Right kidney (tissue), 9 donors: ENCODE measurements at places on chromosomes 3 and 15.
A peak's percentile ranks its signal among the peaks of the same experiment; 100 is the strongest.

DNA sequence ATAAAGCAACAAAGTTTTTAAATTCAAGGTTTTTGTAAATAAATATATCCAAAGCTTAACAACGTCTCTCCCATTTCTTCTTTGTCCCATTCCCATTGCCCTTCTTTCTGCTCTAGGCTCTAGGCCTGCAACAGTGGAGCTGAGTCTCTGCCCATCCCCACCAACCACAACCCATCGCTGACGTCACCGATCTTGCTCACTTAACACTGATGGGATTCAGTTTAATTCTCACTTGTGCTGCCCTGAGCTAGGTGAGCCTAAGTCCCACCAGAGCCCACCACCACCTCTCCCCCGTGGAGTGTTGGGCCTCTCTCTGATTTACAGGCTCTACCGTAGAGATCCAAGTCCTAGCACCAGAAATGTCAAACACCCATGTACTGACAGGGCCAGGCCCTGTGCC, 61.3 kb upstream of the RAB6B start:
- DNase-seq: no peak

DNA sequence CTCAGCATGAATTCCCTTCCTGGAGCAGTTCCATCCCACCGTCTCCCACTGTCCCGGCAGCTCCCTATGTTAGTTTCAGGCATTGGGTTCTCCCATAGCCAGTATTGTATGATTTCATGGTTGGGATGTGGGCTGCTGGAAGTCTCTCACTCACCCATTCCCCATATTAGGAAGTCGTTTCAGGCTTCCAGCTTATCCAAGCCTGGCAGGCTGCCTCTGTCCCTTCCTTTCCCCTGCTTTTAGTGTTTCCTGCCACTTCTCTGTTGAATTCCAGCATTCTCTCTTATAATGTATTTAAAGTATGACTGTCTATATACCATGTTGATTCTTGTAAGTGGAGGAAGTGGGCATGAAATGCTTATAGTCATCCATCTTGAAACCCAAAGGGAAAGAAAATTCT, 309.7 kb upstream of the RBMS3 start:
- DNase-seq: no peak

DNA sequence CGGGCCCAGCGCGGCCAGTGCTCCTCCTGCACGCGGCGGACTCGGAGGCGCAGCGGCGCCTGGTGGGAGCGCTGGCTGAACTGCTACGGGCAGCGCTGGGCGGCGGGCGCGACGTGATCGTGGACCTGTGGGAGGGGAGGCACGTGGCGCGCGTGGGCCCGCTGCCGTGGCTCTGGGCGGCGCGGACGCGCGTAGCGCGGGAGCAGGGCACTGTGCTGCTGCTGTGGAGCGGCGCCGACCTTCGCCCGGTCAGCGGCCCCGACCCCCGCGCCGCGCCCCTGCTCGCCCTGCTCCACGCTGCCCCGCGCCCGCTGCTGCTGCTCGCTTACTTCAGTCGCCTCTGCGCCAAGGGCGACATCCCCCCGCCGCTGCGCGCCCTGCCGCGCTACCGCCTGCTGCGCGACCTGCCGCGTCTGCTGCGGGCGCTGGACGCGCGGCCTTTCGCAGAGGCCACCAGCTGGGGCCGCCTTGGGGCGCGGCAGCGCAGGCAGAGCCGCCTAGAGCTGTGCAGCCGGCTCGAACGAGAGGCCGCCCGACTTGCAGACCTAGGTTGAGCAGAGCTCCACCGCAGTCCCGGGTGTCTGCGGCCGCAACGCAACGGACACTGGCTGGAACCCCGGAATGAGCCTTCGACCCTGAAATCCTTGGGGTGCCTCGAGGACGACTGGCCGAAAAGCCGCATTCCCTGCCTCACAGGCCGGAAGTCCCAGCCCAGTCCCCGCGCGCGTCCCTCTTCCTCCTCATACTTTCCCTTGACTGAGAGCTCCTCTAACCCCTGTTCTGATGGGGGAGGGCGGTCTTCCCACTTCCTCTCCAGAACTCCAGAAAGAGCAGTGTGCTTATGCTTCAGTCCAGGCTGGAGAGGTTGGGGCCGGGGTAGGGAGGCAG, 1.4 kb upstream of the IL17RC start:
- DNase-seq: peak; percentile 88

- DNase-seq: no peak
Measured at GRCh38 chr3:190585805-190586630, 72.1 kb downstream of the IL1RAP start.

- DNase-seq: no peak
Measured at GRCh38 chr3:102084704-102085103, 235.4 kb downstream of the NFKBIZ start.

GRCh38 chr3:12317914-12318313, 29.0 kb downstream of the PPARG start:
- no peak for DNase-seq

DNA sequence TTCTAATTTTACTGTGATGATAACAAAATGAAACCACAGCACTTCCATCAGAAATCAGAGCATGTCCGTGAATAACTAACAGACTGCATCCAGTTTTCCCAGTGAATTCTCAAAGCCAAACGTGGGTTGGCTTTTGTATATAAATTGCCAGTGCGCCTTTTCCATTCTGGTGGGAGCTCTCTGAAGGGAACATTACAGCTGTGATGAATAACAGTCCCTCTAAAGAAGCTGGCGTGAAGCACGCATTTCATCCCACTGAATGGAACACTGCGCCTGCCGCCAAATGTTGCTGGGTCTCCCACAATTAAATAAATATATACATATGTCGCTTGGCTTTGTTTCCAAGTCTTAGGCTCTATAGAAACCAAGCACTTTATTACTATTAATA, 113.0 kb upstream of the PFN2 start:
- no peak for DNase-seq

GRCh38 chr15:75718328-75718727, 5.7 kb upstream of the CSPG4 start:
- no peak for DNase-seq

DNA sequence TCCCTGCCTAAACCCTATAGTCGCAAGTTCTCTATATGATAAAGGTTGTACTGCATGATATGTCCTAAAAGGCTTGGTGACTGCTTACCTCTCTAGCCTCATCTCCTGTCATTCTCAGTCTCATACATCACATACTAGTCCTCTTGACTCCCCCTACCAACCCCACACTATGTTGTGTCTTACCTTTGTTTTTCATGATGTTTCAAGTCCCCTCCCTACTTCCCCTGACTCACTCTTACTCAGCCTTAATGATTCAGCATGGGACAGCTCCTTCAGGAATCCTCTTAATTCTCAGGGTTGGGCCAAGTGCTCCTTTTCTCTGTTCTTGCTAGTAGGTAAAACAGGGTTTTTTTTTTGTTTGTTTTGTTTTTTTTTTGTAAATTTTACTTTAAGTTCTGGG, 49.6 kb downstream of the SLMAP start:
- DNase-seq: no peak

GRCh38 chr3:45895686-45896468, 9.5 kb downstream of the CCR9 start:
- DNase-seq: no peak

- DNase-seq: no peak
Measured at GRCh38 chr3:55030938-55031337, 103.1 kb upstream of the LRTM1 start.

DNA sequence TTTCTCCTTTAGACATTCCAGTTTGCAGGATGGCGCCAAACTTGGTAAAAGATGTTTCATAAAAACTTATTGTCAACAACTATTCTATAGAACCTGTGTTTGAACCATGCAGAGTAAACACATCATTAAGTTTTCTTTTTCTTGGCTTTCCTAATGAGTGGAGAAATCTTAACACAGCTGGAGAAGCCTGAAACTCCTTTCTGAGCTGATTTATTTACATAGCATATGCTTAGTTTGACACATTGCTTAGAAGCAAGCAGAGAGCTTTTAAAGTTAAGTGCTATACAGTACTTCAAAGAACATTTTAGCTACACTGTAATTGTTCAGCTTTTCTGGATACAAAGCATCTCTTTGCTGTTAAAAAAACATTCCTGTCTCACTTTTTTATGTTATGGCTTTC, 61.0 kb upstream of the PAQR5 start:
- DNase-seq: no peak

- no peak for DNase-seq
Measured at GRCh38 chr15:76787273-76787672, 117.9 kb downstream of the SCAPER start.

DNA sequence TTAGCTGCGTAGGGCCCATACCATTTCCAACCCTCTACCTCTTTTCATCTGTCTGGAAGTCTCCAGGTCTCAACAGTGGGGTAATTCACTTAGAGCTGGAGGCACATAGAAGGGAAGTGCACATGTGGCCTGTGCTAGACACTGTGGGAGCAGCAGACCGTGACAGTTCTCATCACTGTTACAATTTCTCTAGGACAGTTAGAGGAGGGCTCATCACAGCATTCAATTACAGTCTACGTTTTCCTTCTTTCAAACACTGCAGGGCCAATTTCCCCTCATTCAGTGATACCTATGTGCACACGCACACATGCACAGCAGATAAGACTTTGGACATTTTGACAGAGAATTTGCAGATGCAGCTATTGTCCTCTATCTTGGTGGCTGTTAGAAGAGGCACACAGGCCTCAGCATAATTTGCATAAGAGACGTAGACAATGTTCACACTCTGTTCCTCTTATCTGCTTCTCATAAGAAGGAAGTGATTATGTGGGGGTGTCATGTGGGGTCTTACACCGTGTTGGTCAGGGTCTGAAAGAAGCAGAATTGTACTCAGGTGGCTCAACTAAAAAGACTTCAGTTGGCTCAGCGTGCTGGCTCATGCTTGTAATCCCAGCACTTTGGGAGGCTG, 12.6 kb upstream of the HRG start:
- no peak for DNase-seq

DNA sequence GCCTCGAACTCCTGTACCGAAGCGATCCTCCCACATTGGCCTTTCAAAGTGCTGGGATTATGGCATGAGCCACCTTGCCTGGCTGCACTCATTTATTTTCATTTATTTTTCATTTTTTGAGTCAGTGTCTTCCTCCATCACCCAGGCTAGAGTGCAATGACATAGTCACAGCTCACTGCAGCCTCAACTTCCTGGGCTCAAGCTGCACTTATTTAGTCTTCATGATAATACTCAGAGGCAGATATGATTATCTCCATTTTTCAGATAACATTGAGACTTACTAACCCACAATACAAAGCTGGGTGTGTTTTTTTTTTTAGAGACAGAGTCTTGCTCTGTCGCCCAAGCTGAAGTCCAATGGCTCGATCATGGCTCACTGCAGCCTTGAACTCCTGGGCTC, 10.0 kb downstream of the PRKCI start:
- DNase-seq: no peak

GRCh38 chr3:42717306-42717705, 14.7 kb upstream of the HHATL start:
- DNase-seq: no peak

- no peak for DNase-seq
Measured at GRCh38 chr15:77120576-77120975, 49.7 kb upstream of the TSPAN3 start.

DNA sequence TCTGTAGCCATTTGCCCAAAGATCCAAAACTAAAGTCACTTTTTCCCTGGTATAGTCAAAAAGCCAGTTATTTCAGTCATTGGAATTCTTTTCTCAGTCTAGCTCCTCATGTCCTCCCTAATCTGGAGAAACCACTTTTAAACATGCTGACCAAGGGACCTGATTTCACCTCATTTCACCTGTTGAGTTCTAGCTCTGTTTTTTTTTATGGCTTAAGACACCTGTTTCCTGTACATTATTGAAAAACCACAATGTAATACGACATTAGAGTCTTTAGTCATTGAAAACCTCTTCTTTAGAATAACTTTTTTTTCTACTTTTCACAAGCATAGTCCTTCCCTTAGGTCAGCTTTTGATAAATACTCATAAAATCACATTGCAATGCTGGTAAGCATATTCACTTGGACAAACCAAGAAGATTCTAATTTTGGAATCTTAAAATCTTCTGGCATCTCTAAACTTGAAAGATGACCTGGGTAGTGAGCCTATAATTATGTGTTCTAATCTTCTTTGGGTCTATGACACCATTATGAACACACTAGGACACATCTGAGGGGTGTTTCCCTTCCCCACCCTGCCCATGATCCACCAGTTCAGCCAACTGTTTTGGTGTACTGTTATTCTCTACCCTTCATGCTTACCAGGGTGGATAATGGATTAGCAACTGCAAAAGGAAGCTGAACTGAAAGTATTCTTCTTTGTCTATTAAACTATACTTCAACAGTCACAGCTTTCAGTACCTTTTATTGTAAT, 103.5 kb upstream of the FXR1 start:
- no peak for DNase-seq

GRCh38 chr3:159818399-159818798, 170.2 kb upstream of the IL12A start:
- no peak for DNase-seq

DNA sequence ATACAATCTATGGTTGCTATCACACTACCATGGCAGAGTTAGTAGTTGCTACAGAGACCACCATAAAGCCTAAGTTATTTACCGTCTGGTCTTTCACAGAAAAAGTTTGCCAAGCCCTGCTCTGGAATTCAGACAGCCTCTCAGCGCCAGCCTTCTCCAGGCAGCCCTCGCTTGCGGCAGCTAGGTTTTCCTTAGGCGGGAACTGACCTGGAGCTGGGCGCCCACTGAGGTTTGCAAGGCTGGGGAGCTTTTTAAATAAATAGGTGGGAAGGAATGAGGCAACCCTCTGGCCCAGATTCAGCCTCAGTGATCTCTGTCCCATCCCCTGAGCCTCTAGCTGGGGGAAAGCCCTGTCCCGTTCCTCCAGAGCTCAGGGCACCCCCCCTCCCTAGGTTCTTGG, 1.2 kb downstream of the CTSH start:
- DNase-seq: peak; percentile 22

DNA sequence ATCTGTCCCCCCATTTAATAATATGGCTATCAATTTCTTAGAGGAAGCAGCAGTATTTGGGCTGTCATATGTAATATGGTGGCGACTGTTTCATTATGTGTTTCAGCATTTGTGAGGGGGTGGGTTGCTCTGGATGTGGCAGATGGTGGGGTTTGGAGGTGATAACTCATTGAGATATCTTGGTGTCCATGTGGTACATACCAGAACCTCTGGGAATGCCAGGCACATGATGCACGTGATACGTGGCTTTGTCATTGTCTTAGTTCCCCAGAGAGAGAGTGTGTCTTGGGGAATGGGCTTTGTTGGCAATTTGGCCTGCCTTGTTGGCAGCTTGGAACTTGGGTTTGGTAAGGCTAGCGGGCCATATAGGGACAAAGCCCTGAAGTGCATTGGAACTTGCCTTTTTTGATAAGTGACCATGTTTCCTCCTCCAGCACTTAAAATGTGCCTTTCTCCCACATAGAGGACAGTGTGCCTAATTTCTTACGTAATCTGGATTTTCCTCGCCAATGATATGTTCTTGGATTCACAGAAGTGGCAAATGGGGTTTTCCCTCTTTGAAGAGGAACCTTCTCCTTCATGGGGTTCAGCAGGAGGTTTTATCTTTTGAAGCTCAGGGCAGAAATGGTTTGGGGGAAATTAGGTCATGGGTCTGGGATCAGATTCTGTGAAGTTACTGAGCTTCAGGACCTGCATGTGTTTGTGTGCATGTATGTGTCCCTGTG, 79.5 kb downstream of the DNASE1L3 start:
- DNase-seq: no peak

GRCh38 chr3:146275476-146275875, 24.6 kb upstream of the PLSCR4 start:
- DNase-seq: no peak
